ENCODE measurements at places on chromosomes 4 and X.

GRCh38 chr4:80065601-80066000 lies 7.4 kb downstream of the ANTXR2 start:
- no peak for DNase-seq

DNA sequence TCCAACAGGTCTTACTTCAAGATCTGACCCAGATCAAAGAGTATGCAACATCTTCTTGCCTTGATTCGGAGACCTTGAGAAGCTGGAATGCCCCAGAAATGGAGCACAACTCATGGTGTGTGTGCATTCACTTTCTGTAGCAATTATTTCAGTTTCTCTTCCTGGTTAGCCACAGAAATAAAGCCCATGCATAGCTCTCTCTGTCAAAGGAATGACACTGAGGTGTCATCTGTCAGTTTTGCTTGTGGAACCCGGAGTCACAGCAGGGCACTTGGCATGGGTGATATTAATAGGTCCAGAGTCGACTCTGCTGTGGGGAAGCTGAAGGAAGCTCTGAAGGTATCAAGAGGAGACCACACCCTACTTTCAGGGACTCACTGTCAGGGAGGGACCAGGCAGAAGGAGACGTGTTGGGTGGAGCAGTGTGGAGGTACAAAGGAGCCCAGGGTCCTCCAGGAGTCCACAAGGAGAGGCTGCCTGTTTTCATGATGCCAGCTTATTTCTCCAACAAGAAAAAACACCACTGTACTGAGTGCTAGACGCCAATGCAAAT lies 10.7 kb downstream of the CLNK start:
- DNase-seq: no peak

DNA sequence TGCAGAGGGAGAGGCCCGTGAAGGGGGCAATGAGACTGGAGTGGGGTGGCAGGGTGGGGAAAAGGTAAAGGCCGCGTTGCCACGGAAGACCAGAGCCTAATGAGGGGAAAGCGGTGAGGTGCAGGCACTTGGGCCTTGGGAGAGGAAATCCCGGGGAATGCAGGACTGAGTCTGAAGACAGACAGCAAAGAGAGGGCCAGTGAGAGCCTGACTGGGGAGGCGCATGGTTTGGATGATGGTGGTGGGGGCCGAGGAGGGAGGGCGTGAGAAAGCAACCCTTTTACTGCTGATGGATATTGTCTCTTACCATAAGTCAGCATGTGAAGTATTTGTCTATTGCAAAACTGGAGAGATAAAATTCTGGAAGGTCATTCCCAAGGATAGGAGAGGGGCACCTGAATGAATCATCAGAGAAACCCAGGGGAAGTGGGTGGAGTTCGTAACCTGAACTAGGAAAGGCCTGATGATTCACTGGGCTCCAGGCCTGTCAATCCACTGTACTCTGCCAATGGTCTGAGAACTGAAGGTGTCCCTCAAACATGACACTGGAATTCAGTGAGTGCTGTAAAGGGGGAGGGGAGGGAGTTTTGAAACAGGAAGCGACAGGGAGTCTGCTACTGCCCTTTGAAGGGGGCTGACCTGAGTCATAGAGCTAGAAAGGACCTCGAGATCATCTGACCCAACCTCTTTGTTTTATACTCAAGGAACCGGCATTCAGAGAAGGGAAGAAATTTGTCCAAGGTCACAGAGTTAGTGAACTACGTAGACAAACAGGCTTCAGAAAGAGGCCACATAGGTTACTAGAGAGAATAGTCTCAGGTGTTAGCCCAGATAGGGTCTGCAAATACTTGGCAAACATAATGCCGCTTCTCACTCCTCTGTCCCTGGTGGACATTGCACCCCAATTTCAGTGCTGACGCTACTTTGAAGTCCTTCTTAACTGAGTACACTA lies 52.2 kb downstream of the NALF2 start:
- DNase-seq: no peak

GRCh38 chrX:76026292-76026691 lies 146.6 kb upstream of the PBDC1 start:
- no peak for DNase-seq

- DNase-seq: no peak
Measured at GRCh38 chr4:74751247-74751646, 43.1 kb downstream of the BTC start.

DNA sequence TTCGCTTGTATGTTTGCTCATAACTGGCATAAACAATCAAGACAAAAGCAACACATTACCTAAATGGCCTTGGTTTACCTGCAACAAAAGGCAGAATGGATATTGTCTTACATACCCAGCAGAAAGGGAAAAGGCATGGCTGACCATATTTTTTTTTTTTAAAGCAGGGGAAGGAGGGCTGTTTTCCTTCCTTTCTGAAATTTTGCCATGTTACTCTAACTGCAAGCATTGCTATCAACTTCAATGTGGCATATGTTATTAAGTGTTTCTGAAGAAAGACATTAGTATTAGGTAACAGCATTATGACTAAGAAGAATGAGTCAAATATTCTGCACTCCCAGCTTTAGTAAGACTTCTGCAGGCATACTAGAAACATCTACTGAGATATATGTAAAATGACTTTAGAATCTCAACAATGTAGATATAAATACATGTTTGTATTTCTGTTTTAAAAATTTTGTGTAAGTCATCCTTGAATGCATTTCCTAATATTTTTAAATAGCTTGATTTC lies 512.6 kb upstream of the FAM241A start:
- DNase-seq: no peak

- DNase-seq: no peak
Measured at GRCh38 chr4:157961229-157961990, 211.4 kb downstream of the GASK1B start.

All from cerebellar nuclear complex (tissue), 1 donor.